AG10803 (cell line): ENCODE measurements at places on chromosomes 3 and 15.

DNA sequence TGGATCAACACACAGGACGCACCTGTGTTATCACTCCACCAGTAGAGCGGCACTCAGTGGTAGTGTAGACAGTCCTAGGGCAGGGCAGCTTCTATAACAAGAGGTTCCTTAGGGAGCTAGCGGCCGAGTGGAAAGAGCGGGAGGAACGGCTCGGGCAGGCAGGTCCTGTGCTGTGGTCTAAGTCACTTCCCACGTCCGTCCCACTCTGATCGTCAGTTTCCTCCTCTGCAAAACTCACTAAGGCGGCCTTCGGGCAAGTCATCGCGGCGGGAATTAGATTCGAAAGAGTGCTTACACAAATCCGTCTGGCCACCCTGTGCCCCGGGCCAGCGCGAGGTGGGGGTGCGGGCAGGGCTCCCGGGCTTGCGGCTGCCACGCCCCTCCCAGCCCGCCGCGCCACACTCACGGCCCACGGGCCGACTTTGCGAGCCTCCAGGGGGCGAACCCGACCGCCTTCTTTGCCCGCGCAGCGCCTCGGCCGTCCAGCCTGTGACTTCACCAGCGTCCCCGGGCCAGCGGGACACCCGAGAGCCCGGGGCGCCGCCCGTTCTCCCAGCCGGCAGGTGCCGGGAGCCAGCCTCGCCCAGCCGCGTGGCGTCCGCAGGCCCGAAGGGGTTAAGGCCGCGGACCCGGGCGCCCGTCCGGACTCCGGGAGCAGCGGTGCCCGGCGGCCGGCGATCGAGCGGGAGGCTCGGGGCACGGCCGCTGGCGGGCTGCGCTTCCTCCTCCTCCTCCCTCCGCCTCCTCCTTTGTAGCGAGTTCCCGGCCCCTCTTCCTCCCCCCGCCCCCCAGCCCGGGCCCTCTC lies 416 bp upstream of the CORO2B start:
- peak; percentile 71 for DNase-seq

GRCh38 chr3:27423463-27423862 lies 54.3 kb upstream of the NEK10 start:
- DNase-seq, result peak; percentile 56

DNA sequence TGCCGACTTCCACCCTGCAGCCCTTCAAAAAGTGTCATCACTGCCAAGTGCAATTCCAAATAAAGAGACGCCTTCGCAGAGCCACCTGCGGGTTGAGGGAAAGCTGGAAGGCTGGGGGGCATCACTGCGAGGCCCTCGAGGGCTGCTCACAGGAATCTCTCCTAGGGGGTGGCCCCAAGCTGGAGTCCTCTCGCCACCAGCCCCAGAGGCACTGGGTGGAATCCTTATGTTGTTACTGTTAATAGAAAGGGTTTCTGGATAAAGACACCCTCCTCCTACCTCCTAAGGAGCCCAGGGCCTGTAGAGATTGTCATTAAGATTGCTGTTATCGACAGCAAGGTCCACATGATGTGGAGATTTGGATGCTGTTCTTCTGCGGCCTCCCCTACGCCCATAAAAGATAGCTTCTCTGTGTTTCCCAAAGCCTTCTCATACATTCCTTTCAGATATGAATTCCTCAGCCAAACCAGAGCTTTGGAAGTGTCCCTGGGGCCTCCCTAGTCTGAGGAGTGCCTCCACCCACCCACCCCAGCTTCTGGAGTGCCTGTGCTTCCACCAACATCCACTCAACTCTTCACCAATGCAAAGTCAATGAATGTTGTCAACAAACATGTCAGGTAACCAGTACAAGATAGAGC lies 512.7 kb downstream of the SHQ1 start:
- no peak for DNase-seq

DNA sequence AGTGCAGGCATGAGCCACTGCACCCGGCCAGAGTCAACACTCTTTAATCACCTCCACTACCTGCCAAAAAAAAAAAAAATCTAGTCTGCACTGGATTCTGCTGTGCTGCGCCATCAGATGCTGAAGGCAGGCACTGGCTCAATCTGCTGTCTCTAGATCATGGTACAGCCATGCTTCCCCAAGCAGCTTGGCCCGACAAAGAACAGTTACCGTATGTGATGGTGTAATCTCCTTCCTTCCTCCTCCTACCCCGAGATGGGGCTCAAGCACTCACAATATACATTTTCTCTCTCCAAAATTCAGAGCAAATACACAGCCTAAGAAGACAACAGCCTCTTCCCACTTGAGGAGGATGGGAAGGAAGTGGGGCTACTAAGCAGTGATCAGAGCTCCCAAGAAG lies 45.1 kb downstream of the DAPK2 start:
- DNase-seq, result no peak

GRCh38 chr3:156840826-156841689 lies 14.9 kb downstream of the LEKR1 start:
- no peak for DNase-seq

DNA sequence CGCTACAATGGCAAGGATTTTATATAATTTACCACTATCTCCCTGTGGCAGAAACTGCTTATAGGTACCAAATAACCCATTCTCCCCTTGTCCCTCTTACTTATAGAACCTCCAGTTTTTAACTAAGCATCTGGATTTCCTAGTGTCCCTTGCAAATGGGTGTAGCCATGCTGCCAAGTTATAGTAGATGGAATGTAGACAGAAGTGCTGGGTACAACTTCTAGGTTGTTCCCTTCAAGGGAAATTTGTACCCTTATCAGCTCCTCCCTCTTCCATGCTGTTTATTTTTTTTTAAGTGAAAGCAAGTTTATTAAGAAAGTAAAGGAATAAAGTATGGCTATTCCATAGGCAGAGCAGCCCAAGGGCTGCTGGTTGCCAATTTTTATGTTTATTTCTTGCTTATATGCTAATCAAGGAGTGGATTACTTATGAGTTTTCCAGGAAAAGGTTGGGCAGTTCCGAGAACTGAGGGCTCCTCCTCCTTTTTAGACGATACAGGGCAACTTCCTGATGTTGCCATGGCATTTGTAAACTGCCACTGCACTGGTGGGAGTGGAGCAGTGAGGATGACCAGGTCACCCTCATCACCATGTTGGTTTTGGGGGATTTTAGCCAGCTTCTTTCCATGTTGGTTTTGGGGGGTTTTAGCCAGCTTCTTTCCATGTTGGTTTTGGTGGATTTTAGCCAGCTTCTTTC lies 40.1 kb upstream of the TM4SF19 start:
- DNase-seq, result no peak

- DNase-seq, result no peak
Measured at GRCh38 chr15:66587749-66588148, 22.0 kb upstream of the LCTL start.
